ENCODE measurements at places on chromosomes 4 and X. TPM values are rescaled to one million over a fixed set of nuclear protein-coding genes. Genes with fewer than 3 reads are reported as not detected.

- no peaks in the 10 kb centered on the region for H3K27me3 ChIP-seq
- peaks cover 9% of the 10 kb centered on the region for H3K4me1 ChIP-seq
- H3K4me3 ChIP-seq, result no peak overlapping the region
- H3K27ac ChIP-seq, result peak overlapping the region; percentile 31
- H3K36me3 ChIP-seq, result no peaks in the 10 kb centered on the region
Observed at GRCh38 chr4:52588097-52588496, 71.0 kb downstream of the USP46 start.

The OTC gene
- total RNA-seq, result not detected

The TMEM154 gene
- total RNA-seq, result 2.2 TPM

- no peak for DNase-seq
- H3K27me3 ChIP-seq, result no peaks in the 10 kb centered on the region
- no peaks in the 10 kb centered on the region for H3K4me1 ChIP-seq
- H3K4me3 ChIP-seq, result no peak overlapping the region
- no peaks in the 10 kb centered on the region for H3K36me3 ChIP-seq
- H3K27ac ChIP-seq, result no peak overlapping the region
Observed at GRCh38 chr4:105644257-105644656, 64.2 kb downstream of the INTS12 start.

The CXCL1 gene
- 1.4 TPM for total RNA-seq

DNA sequence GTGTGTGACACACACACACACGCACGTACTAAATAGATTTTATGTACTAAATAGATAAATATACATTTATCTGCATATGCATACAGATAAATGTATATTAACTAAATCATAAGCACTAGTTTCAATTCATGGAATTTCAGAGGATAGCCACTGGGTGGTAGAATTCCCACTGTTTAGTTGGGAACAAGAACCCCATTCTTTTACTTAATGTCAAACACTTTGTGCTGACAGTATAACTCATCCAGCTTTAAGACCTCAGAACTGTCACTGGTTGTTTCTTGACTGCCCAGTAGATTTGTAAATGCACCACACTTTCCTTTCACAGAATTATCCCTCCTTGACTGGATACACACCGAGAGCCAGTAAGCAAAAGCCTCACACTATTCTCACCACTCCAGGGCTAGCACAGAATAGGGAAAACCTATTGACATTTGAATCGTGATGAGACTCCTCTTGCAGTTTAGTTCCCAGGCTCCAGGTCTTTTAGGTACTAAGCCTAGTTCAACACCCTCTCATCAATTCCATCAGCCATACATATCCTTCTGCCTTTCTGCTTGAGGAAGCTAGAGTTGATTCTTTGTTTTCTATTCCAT is 32.4 kb downstream of the PPARGC1A start:
- no peaks in the 10 kb centered on the region for H3K36me3 ChIP-seq
- H3K27ac ChIP-seq, result peak overlapping the region; percentile 17
- H3K27me3 ChIP-seq, result no peaks in the 10 kb centered on the region
- H3K4me1 ChIP-seq, result peaks cover 5% of the 10 kb centered on the region
- H3K4me3 ChIP-seq, result no peak overlapping the region

GRCh38 chrX:116284400-116284799 is 113.9 kb downstream of the AGTR2 start:
- no peaks in the 10 kb centered on the region for H3K36me3 ChIP-seq
- H3K27me3 ChIP-seq, result no peaks in the 10 kb centered on the region
- no peak overlapping the region for H3K27ac ChIP-seq
- no peaks in the 10 kb centered on the region for H3K4me1 ChIP-seq

- no peak for DNase-seq
- no peaks in the 10 kb centered on the region for H3K36me3 ChIP-seq
- peak overlapping the region; percentile 73 for H3K27ac ChIP-seq
Observed at GRCh38 chr4:185830263-185830994, 18.4 kb upstream of the SORBS2 start.

DNA sequence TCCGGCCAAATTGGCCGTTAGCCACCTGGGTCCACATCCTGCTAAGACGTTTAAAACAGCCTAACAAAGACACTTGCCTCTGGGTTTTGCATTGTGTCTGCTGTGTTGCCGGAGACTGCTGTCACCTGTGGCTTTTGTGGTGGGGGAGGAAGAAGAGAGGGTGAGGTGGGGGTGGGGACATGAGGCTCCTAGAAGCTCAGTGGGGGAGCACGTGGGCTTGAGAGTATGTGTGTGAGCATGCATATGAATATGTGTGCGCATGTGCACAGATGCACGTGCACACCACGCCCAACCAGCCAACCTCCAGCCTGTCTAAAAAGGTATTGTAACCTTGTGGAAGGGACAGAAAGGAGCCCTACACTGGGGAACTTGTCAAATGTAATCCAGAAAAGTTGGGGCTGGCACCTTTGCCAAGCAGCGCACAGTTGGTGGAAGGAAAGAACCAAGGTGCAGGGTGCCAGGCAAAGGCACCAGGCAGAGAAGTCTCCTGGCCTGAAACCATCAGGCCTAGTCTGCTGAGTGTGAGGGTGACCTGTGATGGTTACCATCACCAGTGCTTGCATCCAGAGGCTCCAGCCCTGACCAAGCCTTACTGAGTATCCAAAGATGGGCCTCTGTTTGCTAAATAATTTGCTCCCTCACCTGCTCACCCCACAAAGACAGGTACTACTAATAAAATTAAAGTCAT is 10.1 kb upstream of the SASH3 start:
- no peak overlapping the region for H3K27ac ChIP-seq
- H3K4me3 ChIP-seq, result no peak overlapping the region
- no peak for DNase-seq
- no peaks in the 10 kb centered on the region for H3K36me3 ChIP-seq

- no peak overlapping the region for H3K27ac ChIP-seq
- no peaks in the 10 kb centered on the region for H3K4me1 ChIP-seq
- no peaks in the 10 kb centered on the region for H3K27me3 ChIP-seq
- no peaks in the 10 kb centered on the region for H3K36me3 ChIP-seq
- H3K4me3 ChIP-seq, result no peak overlapping the region
- DNase-seq, result no peak
Observed at GRCh38 chrX:70979136-70979762, 48.4 kb upstream of the SLC7A3 start.

DNA sequence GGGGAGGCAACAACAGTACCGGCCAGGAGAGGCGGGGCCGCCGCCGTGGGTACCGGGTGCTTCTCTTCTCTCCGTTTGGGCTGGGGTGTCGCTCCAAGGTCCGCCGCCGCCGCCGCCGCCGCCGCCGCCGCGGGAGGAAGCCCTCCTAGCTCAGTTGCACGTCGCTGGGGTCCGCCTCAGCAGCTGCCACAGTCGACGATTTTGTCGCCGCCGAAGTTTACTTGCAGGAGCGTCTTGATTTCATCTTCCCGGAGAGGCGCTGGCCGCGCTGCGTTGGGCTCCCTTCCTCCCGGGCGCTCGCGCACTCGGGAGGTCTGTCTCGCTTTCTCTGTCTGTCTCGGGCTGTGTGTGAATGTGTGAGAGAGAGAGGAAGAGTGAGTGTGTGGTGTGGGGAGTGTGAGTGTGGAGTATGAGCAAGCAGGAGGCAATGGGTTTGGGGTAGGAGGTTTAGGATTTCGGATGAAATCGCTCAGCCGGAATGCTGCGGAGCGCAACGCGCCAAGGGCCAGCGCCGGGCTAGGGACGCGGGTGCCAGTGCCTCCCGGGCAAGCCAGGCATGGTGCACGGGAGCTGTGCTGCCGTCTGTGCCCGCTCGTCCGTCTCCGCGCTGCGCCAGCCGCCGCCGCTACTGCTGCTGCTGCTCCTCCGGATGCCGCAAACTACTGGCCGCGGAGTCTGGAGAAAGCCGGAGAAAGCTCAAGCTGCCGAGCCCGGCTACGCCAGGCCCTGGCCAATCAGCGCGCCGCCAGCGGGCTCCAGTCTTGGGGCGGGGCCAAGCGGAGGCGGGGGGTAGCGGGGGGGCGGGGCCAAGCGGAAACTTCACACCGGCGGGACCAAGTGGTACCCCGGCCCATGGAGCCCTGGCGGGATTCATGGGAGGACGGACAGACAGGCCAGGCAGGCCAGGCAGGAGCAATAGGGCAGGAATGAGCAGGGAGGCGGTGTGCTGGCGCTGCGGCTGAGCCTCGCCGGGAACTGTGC is at the start of gene PCDH19:
TSS of gene PCDH19 (minus strand) at position 664 of the 981 bp plus-strand sequence. CDS start 1,676 bp downstream, outside the sequence.
- DNase-seq, result peak; percentile 42
- no peaks in the 10 kb centered on the region for H3K4me1 ChIP-seq
- peaks cover 92% of the 10 kb centered on the region for H3K27me3 ChIP-seq
- no peak within 1 kb of the TSS for H3K27ac ChIP-seq
- no peaks in the 10 kb centered on the region for H3K36me3 ChIP-seq

- H3K27me3 ChIP-seq, result no peaks in the 10 kb centered on the region
- H3K4me3 ChIP-seq, result no peak overlapping the region
- no peaks in the 10 kb centered on the region for H3K4me1 ChIP-seq
- no peak overlapping the region for H3K27ac ChIP-seq
- H3K36me3 ChIP-seq, result no peaks in the 10 kb centered on the region
Observed at GRCh38 chr4:87565746-87566145, 36.6 kb upstream of the SPARCL1 start.

The GABRA4 gene
- total RNA-seq, result 15.8 TPM

The MUC7 gene
- not detected for total RNA-seq

- H3K27me3 ChIP-seq, result no peaks in the 10 kb centered on the region
- peaks cover 62% of the 10 kb centered on the region for H3K4me1 ChIP-seq
- H3K36me3 ChIP-seq, result no peaks in the 10 kb centered on the region
- no peak overlapping the region for H3K27ac ChIP-seq
Observed at GRCh38 chr4:26380740-26381139, 59.9 kb downstream of the RBPJ start.

DNA sequence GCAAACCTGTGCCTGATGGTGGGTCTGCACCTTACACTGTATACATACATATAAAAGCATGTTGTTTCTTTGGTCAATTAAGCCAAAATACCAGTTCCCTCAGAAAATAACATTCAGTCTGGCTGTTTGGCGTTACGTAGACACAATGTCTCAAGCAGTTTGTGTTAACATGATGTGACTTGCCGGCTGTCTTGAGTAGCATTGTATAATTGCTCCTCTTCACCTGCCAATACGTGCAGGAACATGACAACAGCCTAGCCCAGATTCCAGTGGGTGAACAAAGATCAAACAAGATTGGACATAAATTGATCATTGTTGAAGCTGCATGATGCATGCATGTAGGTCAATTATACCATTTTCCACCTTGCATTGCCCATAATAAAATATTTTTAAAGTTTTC is 102.3 kb downstream of the F11 start:
- no peaks in the 10 kb centered on the region for H3K27me3 ChIP-seq
- H3K4me3 ChIP-seq, result no peak overlapping the region
- no peak for DNase-seq
- no peak overlapping the region for H3K27ac ChIP-seq
- H3K36me3 ChIP-seq, result no peaks in the 10 kb centered on the region

- H3K27ac ChIP-seq, result peak overlapping the region; percentile 3
- DNase-seq, result no peak
- H3K4me3 ChIP-seq, result no peak overlapping the region
- no peaks in the 10 kb centered on the region for H3K36me3 ChIP-seq
Observed at GRCh38 chr4:11505221-11505971, 76.7 kb upstream of the HS3ST1 start.

The CYTL1 gene
- not detected for total RNA-seq

- H3K4me3 ChIP-seq, result no peak overlapping the region
- peaks cover 3% of the 10 kb centered on the region for H3K27me3 ChIP-seq
- no peak for DNase-seq
- H3K4me1 ChIP-seq, result no peaks in the 10 kb centered on the region
- no peak overlapping the region for H3K27ac ChIP-seq
Observed at GRCh38 chr4:139629436-139630125, 36.0 kb upstream of the MGST2 start.

- no peak overlapping the region for H3K4me3 ChIP-seq
- no peaks in the 10 kb centered on the region for H3K36me3 ChIP-seq
- H3K4me1 ChIP-seq, result no peaks in the 10 kb centered on the region
- no peaks in the 10 kb centered on the region for H3K27me3 ChIP-seq
Observed at GRCh38 chrX:13536551-13536950, 32.9 kb upstream of the EGFL6 start.

DNA sequence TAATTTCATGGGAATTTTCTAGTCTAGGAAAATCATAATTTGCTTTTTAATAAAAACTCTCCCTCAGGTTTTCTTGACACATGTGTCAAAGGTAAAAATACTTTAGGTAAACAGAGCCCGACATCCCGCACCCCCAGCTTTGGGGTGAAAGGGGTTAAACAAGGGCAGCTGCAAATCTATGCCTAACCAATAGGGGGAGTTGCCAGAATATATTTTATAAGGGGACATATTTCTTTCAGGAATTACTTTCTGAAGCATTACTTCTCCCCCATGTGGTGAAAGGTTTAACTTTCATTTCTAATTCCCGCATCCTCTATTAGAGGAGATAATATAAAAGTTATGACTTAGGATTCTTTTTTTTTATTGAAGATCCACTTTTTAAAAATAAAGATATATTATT is 53.9 kb upstream of the HEPH start:
- H3K27me3 ChIP-seq, result no peaks in the 10 kb centered on the region
- H3K27ac ChIP-seq, result no peak overlapping the region
- no peak overlapping the region for H3K4me3 ChIP-seq
- no peaks in the 10 kb centered on the region for H3K4me1 ChIP-seq
- no peak for DNase-seq

The PABPC5 gene
- total RNA-seq, result 0.32 TPM

DNA sequence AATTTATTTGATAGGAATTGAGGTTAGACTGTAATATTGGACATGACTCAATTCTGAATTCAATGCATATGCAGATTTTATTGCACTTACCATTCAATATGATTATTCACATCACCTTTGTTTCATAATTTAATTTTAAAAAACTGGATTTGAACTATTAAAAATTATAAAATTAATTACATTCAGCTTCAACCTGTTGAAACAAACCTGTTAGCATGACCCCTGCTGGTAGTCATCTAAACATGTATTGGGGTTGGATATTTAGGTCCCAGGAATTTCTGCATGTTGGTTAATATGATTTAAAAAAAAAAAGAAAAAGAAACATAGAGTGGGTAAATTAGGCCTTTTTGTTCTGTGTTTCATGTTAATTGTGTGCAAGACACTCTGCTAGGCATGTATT is 85.9 kb downstream of the ARSJ start:
- no peak overlapping the region for H3K4me3 ChIP-seq
- DNase-seq, result no peak
- H3K4me1 ChIP-seq, result no peaks in the 10 kb centered on the region
- H3K27me3 ChIP-seq, result no peaks in the 10 kb centered on the region

- H3K36me3 ChIP-seq, result peaks cover 3% of the 10 kb centered on the region
- no peaks in the 10 kb centered on the region for H3K4me1 ChIP-seq
- H3K27me3 ChIP-seq, result no peaks in the 10 kb centered on the region
- no peak overlapping the region for H3K27ac ChIP-seq
Observed at GRCh38 chr4:15501941-15502340, 32.3 kb downstream of the CC2D2A start.

DNA sequence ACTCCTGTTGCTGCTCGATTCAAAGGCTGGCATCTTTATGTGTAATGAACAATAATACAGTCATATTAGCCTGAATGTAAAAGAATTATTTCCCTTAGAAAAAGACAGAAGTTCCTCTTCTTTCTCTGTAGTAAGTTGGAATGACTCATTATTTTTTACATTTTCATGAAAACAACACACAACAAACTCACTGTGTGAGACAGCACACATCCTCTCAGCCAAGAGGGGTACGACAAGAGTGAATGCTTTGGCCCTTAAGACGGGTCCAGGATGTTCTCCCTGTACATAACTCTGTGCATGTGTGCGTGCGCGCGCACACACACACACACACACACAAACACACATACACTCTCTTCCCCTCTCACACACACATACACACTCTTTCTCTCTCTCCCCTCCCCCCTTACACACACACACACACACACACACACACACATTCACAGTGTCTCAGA is 72.8 kb downstream of the MANBA start:
- H3K27me3 ChIP-seq, result no peaks in the 10 kb centered on the region
- H3K4me3 ChIP-seq, result no peak overlapping the region
- H3K36me3 ChIP-seq, result peaks cover 26% of the 10 kb centered on the region
- H3K4me1 ChIP-seq, result peaks cover 5% of the 10 kb centered on the region
- DNase-seq, result no peak

The PLXNA3 gene
- total RNA-seq, result 11.6 TPM

- H3K27me3 ChIP-seq, result no peaks in the 10 kb centered on the region
- no peak for DNase-seq
- H3K36me3 ChIP-seq, result no peaks in the 10 kb centered on the region
- H3K4me3 ChIP-seq, result no peak overlapping the region
- H3K27ac ChIP-seq, result no peak overlapping the region
Observed at GRCh38 chr4:151627491-151627890, 133.3 kb downstream of the GATB start.
